ENCODE measurements at places on chromosomes 16 and 17.

- no peaks in the 10 kb centered on the region for H3K4me1 ChIP-seq
- H3K36me3 ChIP-seq: no peaks in the 10 kb centered on the region
- no peaks in the 10 kb centered on the region for H3K27me3 ChIP-seq
- H3K4me3 ChIP-seq: no peak overlapping the region
- no peak overlapping the region for H3K27ac ChIP-seq
- no peak for DNase-seq
These were observed 19.7 kb downstream of the FOXL1 start for GRCh38 chr16:86597880-86598606.

DNA sequence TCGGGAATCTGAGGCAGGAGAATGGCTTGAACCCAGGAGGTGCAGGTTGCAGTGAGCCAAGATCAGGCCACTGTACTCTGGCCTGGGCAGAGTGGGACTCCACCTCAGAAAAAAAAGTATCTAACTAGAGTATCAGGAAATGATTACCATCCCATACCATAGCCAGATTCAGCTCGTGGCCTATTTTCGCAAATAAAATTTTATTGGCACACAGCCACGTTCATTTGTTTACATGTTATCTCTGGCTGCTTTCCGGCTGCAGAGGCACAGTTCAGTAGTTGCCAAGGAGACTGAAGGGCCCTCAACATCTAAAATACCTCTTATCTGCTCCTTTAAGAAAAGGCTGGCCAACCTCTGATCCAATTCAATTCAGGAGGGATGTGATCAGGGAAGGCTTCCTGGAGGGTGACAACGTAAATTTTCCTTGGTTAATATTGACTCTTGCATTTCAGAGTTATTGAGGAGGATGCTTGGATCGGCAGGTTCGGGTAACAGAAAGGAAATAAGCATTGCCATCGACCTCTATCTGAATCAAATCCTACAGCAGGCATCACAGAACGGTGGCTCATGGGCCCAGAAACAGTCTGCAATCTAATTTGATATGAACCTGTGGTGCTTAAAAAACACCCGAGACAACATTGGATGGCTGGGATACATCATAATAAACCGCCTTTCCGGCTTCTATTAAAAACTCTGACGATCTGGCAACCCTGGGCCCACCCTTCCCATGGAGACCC is 73.8 kb downstream of the XYLT1 start:
- no peaks in the 10 kb centered on the region for H3K4me1 ChIP-seq
- no peak overlapping the region for H3K27ac ChIP-seq
- DNase-seq: no peak
- H3K27me3 ChIP-seq: no peaks in the 10 kb centered on the region
- no peak overlapping the region for H3K4me3 ChIP-seq

- no peaks in the 10 kb centered on the region for H3K36me3 ChIP-seq
- peak overlapping the region; percentile 61 for H3K27ac ChIP-seq
- no peaks in the 10 kb centered on the region for H3K4me1 ChIP-seq
- peak overlapping the region; percentile 77 for H3K4me3 ChIP-seq
- H3K27me3 ChIP-seq: no peaks in the 10 kb centered on the region
These were observed 390 bp downstream of the ZNRF1 start for GRCh38 chr16:74999219-74999608.

GRCh38 chr16:61993108-61993507 is 43.1 kb downstream of the CDH8 start:
- no peaks in the 10 kb centered on the region for H3K36me3 ChIP-seq
- no peak overlapping the region for H3K27ac ChIP-seq
- DNase-seq: no peak
- H3K27me3 ChIP-seq: no peaks in the 10 kb centered on the region
- no peak overlapping the region for H3K4me3 ChIP-seq
- no peaks in the 10 kb centered on the region for H3K4me1 ChIP-seq

- no peak for DNase-seq
- H3K27me3 ChIP-seq: no peaks in the 10 kb centered on the region
- no peaks in the 10 kb centered on the region for H3K4me1 ChIP-seq
- no peaks in the 10 kb centered on the region for H3K36me3 ChIP-seq
- H3K27ac ChIP-seq: no peak overlapping the region
These were observed 92.1 kb downstream of the TTC19 start for GRCh38 chr17:16091773-16092172.

- H3K36me3 ChIP-seq: no peaks in the 10 kb centered on the region
- no peak overlapping the region for H3K27ac ChIP-seq
- H3K27me3 ChIP-seq: no peaks in the 10 kb centered on the region
These were observed 58.2 kb upstream of the ENPP7 start for GRCh38 chr17:79672496-79672895.

DNA sequence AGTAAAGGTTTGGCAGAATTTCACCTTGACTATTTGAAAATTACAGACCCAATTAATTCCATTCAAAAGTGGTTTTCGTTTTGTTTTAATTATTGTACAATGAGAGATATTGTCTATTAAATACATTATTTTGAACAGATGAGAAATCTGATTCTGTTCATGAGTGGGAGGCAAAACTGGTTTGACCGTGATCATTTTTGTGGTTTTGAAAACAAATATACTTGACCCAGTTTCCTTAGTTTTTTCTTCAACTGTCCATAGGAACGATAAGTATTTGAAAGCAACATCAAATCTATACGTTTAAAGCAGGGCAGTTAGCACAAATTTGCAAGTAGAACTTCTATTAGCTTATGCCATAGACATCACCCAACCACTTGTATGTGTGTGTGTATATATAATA is 72.6 kb downstream of the CDK12 start:
- no peaks in the 10 kb centered on the region for H3K36me3 ChIP-seq
- no peak overlapping the region for H3K27ac ChIP-seq
- no peak overlapping the region for H3K4me3 ChIP-seq
- no peaks in the 10 kb centered on the region for H3K27me3 ChIP-seq

DNA sequence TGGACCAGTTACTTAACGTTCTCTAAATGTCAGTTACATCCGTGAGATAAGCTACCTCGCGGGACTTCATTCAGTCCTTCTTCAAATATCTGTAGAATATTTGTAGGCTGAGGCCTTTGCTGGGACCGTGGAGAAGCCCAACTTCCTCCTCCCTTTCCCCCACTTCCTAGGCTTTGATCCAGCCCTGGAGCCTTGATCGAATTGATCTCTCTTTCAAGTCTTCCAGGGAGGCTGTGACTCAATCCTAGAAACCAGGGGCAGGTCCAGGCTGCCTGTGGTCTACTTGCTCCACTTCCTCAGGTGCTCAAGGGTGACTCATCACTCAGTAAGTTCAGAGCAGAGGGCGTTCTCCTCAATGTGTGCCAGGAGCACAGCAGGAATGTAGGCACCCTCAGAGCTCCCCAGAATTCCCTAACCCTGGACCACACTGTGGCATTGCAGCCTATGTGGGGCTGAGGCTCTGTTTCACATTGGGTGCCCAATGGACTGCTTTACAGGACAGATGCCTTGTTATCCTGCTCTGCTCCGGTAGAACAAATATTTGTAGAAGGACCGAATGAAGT is 11.2 kb upstream of the CEP20 start:
- H3K27ac ChIP-seq: no peak overlapping the region
- H3K27me3 ChIP-seq: no peaks in the 10 kb centered on the region
- DNase-seq: no peak
- H3K36me3 ChIP-seq: no peaks in the 10 kb centered on the region
- no peak overlapping the region for H3K4me3 ChIP-seq
- no peaks in the 10 kb centered on the region for H3K4me1 ChIP-seq

- no peak for DNase-seq
- H3K27ac ChIP-seq: no peak overlapping the region
These were observed 240.6 kb downstream of the FOXL1 start for GRCh38 chr16:86818671-86819532.

DNA sequence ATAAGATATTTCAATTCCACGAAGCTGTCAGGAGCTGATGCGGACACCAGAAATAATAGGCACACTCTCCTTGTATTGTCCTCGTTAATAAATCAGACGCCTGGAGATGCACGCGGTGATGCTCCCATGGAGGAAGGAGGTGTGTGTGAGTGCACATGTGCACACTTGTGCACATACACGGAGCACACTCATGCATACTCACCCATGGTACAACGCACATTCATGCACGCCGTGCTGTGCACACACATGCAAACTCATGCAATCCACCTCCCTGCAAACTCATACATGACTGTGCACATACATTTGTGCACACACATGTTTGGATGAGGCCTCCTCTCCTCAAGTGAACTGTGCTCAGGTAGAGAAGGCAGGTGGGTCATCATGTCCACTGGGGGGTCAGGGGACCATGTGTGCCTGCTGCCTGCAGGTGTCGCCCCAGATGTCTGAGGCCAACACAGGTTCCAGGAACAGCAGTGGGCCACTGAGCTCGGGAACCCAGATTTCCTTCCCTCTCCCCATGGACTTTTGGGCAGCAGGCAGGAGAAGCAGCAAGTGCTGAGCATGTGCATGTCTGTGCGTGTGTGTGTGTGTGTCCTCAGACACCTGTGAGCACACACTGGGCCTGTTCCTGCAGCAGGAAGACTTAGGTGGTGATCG is 165.3 kb downstream of the SDK2 start:
- no peak overlapping the region for H3K27ac ChIP-seq
- H3K27me3 ChIP-seq: no peaks in the 10 kb centered on the region
- no peaks in the 10 kb centered on the region for H3K4me1 ChIP-seq

GRCh38 chr17:75695830-75696271 is 25.4 kb upstream of the ITGB4 start:
- no peak overlapping the region for H3K4me3 ChIP-seq
- H3K27ac ChIP-seq: no peak overlapping the region
- peaks cover 4% of the 10 kb centered on the region for H3K36me3 ChIP-seq
- DNase-seq: no peak
- H3K27me3 ChIP-seq: no peaks in the 10 kb centered on the region

- DNase-seq: no peak
- H3K36me3 ChIP-seq: no peaks in the 10 kb centered on the region
- peak overlapping the region; percentile 84 for H3K27ac ChIP-seq
- peaks cover 24% of the 10 kb centered on the region for H3K4me1 ChIP-seq
These were observed 60.1 kb upstream of the MED9 start for GRCh38 chr17:17416400-17417360.

GRCh38 chr17:37827905-37828650 is 83.2 kb upstream of the HNF1B start:
- no peak for DNase-seq
- no peak overlapping the region for H3K4me3 ChIP-seq
- H3K4me1 ChIP-seq: no peaks in the 10 kb centered on the region
- no peak overlapping the region for H3K27ac ChIP-seq
- no peaks in the 10 kb centered on the region for H3K36me3 ChIP-seq

- DNase-seq: no peak
- peaks cover 8% of the 10 kb centered on the region for H3K27me3 ChIP-seq
- no peaks in the 10 kb centered on the region for H3K36me3 ChIP-seq
These were observed 2.8 kb upstream of the PVALEF start for GRCh38 chr17:81162491-81162890.

GRCh38 chr16:4463522-4464163 is 10.8 kb downstream of the NMRAL1 start:
- no peak for DNase-seq
- H3K36me3 ChIP-seq: peaks cover 5% of the 10 kb centered on the region
- no peaks in the 10 kb centered on the region for H3K27me3 ChIP-seq
- peaks cover 3% of the 10 kb centered on the region for H3K4me1 ChIP-seq
- no peak overlapping the region for H3K27ac ChIP-seq
- no peak overlapping the region for H3K4me3 ChIP-seq

DNA sequence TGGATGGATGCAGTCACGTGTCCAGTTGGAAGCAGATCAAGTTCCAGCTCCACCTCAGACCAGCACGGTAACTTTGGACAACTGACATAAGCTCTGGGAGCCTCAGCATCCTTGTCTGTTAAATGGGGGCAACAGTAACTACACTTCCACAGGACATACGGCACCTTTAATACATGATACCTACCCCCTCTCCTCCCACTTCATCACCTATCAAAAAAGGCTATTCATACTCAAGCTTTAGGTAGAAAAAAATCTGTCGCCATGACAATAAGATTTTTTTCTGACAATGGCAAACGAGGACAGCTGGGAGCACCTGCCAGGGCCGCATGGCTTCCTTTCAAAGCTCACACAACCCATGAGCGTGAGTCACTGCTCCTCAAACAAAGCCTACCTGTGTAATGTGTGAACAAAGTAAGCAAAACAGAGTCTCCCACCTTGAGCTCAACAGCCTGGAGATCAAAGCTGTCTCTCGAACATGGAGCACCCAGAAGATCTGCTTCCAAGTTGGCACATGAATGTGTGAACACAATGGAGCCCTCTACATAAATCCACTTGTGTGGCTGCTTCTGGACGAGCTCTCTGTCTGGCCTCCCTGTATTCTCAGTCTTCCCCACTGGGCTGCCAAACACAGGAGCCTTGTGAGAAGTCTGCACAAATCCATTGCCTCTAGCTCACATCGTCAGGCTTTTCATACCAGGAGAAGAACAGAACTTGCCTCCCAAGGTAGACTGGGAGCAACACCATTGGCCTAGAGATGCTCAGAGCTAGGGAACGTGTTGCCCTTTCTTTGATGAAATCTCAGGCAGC is 459.7 kb downstream of the SOX9 start:
- no peaks in the 10 kb centered on the region for H3K36me3 ChIP-seq
- DNase-seq: no peak
- no peaks in the 10 kb centered on the region for H3K4me1 ChIP-seq
- H3K27me3 ChIP-seq: no peaks in the 10 kb centered on the region

GRCh38 chr16:75028544-75029135 is 29.8 kb downstream of the ZNRF1 start:
- no peaks in the 10 kb centered on the region for H3K27me3 ChIP-seq
- no peaks in the 10 kb centered on the region for H3K36me3 ChIP-seq
- no peak overlapping the region for H3K4me3 ChIP-seq
- H3K27ac ChIP-seq: no peak overlapping the region
- DNase-seq: no peak

DNA sequence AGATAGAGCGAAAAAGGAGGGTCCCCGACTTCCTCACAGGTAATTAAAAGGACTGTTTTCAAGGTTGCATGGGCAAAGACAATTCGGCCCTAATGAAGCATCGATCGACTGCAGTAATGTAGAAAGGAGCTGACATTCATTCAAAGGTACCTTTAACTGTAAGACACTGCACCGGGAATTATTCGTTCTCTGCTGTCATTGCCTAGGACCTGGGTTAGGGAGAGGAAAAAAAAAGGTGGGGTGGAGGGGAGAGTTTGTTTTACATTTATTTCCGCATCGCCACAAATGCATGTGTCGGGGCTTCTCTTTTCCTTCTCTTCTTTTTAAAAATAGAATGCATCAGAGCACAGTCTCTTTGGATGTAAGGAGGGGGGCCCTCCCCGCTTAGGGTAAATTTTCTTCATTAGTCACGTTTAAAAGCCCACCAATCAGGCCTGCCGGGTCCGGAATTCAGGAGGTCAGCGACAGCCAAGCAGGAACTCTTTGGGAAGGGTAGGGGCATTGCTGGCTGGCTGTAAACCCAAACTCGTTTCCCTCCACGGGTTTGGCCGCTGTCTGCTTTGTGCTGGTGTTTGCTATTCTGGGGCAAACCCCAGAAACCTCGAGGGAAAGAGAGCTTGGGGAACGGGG is 496.2 kb upstream of the ZFHX3 start:
- H3K27me3 ChIP-seq: no peaks in the 10 kb centered on the region
- H3K36me3 ChIP-seq: no peaks in the 10 kb centered on the region
- H3K4me1 ChIP-seq: no peaks in the 10 kb centered on the region
- no peak overlapping the region for H3K27ac ChIP-seq
- no peak for DNase-seq
- H3K4me3 ChIP-seq: no peak overlapping the region

DNA sequence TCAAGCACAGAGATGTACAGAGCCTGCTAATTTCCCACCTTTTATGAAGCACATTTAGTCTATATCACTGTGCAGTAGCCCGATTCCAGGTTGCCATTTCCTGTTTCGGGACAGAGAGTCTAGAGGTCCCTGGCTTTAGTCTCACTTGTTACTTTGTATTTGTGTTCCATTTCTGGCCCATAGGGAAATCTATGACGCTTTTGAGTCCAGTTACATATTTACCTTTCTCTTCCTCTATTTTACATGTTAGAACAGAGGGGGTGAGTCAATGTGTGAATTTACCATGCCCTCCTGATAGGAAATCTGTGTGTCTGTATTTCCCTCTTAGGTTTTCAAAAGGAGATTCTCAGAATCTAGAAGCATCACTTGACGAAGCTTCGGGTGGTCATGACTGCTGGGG is 227.1 kb upstream of the ZFHX3 start:
- H3K27me3 ChIP-seq: no peaks in the 10 kb centered on the region
- no peaks in the 10 kb centered on the region for H3K4me1 ChIP-seq
- no peak overlapping the region for H3K4me3 ChIP-seq
- no peaks in the 10 kb centered on the region for H3K36me3 ChIP-seq
- no peak overlapping the region for H3K27ac ChIP-seq

Data from right lobe of liver (tissue), 6 donors.